ENCODE measurements at places on chromosomes 4 and X.

DNA sequence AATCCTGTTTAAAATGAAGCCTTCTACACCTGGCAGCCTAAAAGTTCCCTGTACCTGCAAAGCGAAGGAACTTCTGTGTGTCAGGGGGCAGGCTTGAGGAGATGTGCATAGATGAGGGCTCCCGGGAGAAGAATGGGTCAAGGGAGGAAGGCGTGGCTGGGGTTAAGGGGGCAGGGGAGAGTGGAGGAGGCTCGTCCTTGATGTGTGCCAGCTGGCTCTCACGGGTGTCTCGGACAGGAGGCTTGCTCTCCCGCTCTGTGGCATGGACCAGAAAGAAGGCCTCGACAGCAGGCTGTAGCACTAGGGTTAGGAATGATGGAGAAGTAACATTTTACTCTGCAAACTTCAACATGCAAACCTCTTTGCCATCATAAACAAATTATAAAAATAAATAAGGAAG, 104.6 kb upstream of the HSD17B10 start:
- no peak for DNase-seq

DNA sequence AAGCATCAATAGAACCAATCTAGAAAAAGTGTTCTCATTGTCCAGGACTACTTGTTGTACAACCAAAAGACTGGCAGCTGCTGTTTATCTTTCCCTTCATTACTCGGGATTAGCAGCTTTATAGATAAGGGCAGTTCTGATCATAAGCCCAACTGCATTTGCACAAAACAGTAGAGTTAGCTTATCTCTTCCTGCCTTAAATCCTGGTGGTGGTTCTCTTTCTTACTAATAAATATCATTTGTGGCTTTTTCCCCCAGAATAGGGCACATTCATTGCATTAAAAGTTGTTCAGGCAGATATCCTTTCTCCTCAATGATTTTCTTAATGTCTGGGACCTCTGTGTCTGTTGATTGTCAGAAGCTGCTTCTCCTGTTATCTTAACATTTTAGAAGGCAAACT, 20.2 kb upstream of the RRAGB start:
- no peak for DNase-seq

DNA sequence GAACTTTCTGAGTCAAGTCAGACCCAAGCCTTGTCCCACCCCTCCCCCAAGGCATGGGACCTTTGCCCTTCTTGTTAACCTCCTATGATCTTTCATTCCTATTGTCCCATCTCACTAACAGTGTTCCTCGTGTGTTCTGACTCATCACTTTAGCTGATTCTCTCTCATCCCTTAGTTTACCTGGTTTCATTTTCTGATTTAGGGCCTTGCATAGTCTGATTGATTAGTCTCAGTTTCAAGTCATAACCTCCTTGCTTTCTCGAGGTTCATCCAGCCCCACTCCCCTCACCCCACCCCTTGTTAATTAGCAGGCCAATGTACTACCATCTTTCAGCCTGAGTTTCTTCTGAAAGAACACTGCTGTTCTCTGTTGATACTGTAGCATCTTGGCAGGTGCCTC, 517.4 kb downstream of the RPA4 start:
- no peak for DNase-seq

DNA sequence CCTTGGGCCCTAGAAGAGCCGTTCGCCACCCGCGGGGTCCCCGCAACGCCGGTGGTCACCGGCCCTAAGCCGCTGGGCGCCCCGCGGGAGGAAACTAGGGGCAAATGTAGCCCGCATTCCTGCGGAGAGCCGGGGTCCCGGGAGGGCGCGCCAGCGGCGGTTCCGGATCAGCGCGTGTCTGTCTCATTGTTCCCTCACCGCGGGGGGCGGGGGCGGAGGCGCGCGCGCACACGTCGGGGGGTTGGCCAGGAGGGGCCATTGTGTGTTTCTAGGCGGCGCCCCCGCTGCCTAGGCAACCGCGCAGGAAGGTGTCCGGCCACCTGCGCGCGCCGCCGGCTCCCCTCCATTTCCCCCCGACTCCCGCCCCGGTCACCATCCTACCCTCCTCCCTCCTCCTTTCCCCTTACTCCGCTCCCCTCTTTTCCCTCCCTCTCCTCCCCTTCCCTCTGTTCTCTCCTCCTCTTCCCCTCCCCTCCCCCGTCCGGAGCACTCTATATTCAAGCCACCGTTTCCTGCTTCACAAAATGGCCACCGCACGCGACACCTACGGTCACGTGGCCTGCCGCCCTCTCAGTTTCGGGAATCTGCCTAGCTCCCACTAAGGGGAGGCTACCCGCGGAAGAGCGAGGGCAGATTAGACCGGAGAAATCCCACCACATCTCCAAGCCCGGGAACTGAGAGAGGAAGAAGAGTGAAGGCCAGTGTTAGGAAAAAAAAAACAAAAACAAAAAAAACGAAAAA, 789 bp upstream of the DDX3X start:
- DNase-seq = peak; percentile 87

DNA sequence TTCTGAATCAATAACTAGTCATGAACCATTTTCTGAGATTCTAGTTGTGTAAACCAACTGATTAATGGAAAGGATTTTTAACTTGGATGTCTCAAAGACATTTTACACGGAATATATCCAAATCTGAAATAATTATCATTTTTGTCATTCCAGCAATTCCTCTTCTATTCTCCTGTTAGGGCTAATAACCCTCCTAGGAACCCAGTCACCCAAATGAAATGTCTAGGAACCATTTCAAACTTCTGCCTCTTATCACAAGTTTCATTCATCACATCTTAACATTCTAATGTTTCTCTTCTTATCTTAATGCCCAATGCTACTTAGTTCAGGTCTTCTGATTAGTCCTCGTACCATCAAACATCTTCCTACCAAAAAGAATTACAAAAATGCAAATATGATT, 639.8 kb downstream of the DMD start:
- no peak for DNase-seq

GRCh38 chr4:114807357-114807756, 208.8 kb downstream of the UGT8 start:
- no peak for DNase-seq

DNA sequence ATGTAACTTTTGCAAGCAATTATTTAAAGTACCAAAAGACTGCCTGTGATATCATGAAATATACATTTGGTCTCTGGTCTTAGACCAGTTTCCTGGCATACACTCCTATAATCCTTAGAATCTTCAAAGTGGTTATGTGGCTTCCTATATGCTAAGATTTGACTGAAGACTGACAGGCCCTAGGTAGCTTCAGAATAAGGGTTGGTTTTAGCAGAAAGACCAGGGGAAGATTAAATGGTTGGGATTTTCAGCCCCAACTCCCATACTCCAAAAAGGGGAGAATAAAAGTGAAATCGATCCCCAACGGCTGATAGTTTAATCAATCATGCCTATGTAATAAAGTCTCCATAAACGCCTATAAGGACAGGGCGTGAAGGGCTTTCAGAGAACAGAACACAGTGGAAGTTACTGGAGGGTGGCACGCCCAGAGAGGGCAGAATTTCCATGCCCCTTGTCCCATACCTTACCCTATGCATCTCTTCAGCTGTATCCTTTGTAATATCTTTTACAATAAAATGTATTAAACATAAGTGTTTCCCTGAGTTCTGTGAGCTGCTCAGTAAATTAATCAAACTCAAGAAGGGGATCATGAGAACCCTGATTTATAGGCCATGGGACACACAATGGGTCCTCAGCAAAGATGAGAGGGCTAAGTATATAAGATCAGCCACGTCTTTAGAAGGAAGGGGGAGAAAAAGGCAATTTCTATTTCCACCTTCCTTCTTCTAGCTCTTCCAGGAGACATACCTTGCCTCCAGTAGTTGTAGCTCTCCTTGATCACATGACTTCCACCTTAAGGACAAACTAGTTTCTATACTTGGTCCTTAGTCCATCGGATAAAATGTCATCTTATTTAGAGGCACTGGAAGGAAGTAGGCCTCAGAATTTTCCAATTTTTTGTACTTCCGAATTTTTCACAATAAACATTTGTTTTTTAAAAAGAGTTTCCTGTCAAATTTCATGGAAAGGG, 26.8 kb downstream of the ANKRD17 start:
- DNase-seq = no peak

GRCh38 chr4:172202480-172203076, 389.4 kb downstream of the GALNTL6 start:
- DNase-seq = no peak

DNA sequence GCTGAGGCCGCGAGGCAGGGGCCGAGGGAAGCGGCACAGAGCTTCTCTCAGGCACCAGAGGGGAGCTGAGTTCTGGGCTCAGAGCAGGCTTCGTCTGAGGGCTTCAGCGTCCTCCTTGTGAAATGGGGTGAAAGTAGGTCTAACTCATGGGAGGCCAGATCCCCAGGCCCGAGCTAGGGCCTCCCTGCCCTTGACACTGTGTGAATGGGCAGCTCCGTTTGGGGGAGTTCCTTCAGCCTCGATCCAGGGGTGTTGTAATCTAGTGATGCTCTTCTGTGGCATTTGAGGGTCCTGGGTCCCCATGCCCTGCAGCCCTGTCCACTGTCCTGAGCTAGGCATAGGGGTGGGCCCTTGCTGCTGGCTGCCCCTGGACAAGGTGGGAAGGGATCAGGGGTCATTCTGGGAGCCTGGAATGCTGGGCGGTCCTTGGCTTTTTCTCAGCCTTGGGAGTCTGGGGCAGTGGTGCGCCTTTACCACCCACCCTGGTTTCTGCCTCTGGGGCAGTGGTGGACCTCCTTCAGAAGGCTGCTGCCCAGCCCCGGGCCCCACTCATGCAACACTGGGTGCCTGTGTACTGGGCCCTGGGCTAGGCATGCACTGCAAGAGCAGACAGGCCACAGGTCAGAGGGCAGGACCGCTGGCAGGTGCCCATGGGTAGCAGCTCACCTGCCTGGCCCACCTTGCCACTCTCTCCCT, 4.1 kb downstream of the SH3BP2 start:
- DNase-seq = no peak

- no peak for DNase-seq
These were observed 214.3 kb downstream of the FAT4 start for GRCh38 chr4:125529071-125529470.

GRCh38 chr4:158121161-158121579, 51.7 kb downstream of the GASK1B start:
- no peak for DNase-seq

DNA sequence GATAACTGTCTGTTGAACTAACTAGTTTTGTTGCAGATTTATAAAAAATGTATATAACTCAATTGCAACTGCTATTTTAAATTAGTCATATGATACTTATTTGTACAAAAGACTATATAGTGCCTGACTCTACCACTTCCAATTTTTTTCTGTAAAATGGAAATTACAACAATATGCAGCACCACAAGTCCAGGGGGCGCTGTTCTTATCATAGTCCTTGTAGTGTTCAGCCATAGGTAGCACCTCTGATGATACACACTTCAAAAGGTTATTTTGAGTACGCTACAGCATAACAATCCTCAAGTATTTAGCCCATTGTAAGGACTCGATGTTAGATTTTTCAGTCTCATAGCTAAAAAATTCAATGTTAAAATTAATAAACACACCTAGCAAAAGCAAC, 174.9 kb downstream of the CORIN start:
- DNase-seq = peak; percentile 7

DNA sequence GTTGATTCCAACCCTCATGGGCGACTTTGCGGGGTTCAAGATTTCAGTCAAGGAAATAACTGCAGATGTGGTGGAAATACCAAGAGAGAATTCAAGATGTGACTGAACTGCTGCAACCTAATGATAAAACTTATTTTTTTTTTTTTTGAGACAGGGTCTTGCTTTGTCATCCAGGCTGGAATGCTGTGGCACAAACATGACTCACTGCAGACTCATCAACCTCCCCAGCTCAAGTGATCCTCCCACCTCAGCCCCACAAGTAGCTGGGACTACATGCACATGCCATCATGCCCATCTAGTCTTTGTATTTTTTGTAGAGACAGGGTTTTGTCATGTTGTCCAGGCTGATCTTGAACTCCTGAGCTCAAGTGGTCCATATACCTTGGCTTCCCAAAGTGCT, 19.5 kb upstream of the WDFY3 start:
- no peak for DNase-seq

DNA sequence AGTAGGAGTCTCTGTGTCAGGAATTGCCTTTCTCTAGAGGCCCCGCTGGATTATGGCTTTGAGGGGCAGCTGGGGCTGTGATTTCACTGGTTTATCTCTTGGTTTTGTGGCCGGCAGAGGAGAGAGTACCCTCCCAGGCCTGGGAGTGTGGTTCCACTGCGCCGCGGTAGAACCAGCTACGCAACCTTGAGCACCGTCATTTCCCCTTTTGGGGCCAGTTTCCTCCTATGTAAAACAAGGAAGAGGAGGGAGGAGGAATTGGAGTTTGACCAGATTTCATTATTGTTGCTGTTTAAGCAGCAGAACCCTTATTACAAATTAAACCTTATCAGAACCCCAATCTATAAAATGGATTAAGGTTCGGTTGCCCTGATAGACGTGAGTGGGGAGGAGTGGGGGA, 4.4 kb downstream of the SOX3 start:
- no peak for DNase-seq

- DNase-seq = no peak
These were observed 212.9 kb downstream of the NSUN7 start for GRCh38 chr4:40962551-40963180.

DNA sequence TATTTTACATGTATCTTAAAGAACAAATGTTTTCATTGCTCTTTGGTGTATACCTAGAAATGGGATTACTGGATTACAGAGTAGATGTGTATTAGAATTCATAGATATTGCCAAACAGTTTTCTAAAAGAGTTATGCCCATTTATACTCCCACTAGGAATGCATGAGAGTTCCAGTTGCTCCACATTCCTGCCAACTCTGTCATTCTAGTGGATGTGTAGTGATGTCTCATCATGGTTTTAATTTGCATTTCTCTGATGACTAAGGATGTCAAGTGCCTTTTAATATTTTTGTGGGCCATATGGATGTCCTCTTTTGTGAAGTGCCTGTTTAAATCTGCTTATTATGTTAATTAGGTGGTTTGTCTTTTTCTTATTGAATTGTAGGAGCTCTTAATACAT, 65.6 kb upstream of the BMP2K start:
- no peak for DNase-seq

DNA sequence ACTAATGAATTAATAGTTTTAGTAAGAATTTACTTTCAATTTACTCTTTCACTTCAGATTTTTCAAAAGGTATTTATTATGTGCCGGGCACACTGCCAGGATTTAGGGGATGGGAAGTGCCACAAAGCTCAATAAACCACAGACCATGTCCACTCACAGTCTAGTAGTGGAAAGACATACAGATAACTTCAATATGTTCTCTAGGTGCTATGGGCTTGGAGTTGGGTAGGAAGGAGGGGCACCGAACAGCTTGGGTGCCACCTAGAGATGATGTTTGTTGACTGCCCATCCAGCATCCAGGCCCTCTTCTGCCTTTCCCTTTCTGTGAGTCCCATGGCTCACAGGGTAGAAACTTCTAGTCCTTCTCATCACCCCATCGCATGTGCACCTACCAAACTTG, 17.8 kb downstream of the MFAP3L start:
- DNase-seq = no peak

DNA sequence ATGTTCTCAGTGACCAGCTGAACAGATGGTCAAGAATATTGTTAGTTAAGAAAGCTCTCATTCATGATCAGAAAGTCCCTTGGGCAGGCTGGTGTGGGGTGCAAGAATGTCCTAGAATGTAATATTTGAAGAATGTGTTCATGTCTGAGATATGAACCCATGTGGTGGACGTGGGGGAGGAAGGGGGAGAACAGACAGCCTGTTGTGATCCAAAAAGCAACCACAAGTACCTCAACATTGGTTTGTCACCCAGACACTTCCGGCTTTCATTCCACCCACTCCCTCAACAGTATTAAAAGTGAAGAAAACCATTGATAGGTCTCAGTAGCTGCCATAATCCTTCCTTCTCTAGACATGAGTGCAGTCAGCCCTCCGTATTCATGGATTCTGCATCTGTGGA, 82.2 kb downstream of the MAML3 start:
- peak; percentile 66 for DNase-seq

- no peak for DNase-seq
These were observed 52.8 kb upstream of the TAB3 start for GRCh38 chrX:30941898-30942297.

All from CD4-positive, alpha-beta T cell treated with Interleukin-17A for 1 hour (primary cell).